Stimulated activated CD8-positive, alpha-beta memory T cell treated with anti-CD3 and anti-CD28 coated beads, Interleukin-12 subunit alpha, Interleukin-12 subunit beta, amount 100 ng/mL, for 4 hours (primary cell): ENCODE measurements at places on chromosomes 13 and 19.

DNA sequence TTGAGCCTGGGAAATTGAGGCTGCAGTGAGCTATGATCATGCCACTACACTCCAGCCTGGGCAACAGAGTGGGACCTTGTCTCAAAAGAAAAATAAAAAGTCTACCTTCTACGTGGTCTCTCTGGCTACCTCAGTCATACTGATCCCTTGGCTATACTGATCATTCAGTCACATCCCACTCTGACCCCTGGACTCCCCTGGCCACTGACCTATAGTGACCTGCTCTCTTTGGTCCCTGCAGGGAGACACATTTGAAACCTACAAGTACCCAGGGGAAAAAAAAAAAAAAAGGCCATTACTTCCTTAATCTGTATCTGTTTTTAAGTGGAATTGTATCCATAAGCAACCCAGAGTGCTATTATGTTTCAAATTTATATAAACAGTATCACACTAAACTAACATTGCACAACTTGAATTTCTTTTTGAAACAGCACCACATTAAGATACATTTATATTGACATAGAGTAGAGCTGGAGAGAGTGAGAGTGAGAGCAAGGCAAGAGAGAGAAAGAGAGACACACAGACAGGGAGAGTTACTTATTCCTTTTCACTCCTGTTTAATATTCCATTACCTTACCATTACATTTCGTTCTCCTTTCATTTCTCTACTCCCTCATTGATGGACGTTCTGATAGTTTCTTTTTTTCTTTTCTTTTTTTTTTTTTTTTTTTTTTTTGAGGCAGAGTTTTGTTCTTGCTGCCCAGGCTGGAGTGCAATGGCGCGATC lies 23.7 kb upstream of the CERS4 start:
- no peak for DNase-seq

- DNase-seq: no peak
Measured at GRCh38 chr13:88544836-88545235, 873.7 kb downstream of the SLITRK5 start.

GRCh38 chr19:51179256-51179655 lies 37.2 kb downstream of the SIGLEC7 start:
- DNase-seq: no peak

DNA sequence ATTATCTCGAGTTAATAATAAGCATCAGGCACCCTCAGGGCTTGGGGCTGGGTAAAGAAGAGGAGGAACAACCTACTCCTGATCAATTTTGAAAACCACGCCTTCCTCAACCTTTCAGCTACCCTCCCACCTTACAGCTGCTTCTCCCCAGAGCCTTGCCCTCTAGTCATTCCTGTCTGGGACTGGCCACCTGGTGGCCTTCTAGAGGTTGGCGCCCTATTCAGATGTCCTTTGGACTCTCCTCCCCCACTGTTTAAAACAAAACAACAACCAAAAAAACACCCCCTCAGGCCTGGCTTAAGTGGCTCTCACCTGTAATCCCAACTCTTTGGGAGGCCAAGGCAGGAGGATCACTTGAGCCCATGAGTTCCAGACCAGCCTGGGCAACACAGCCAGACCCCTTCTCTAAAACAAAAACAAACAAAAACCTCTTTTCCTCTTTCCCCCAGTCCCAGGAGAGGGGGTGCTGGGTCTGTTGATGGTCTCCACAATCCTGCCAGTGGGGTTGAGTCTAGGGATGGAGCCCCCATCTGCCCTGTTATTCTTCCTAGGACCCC lies 62.3 kb downstream of the CCDC70 start:
- DNase-seq: no peak

GRCh38 chr19:40584007-40584406 lies 7.3 kb downstream of the SHKBP1 start:
- DNase-seq: no peak

DNA sequence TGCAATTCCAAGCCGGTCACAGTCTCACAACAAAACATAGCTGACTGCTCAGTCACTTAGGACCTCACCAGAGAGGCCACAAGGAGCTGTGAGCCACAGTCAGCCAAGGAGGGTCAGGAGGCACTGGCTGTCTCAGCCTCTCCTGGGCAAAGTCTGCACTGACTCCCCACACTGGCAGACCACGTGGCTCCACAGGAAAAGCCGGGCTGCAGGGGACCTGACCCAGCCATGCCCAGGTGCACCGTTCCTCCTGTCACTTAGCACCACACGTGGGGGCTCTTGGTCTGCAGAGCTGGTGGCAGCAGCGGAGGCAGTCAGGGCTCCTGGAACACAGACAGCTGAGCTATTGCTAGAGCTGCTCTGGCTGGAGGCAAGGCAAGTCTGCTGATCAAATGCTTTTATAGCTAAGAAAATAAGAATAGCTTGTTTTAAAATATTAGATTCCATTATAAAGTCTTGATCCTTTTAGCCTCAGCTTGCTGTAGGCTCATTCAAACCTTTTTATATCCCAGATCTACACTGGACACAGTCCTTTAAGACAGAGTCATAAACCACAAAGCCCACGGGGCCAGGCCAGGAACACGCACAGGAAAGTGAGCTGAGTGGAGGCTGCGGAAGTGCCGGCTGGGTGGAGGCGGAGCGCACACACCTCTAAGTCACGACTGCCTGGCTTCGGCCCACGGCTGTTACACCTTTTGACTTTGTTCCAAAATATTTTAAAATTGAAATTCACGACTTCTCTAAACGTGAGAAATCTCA lies 744.1 kb downstream of the UQCRFS1 start:
- DNase-seq: peak; percentile 9

- DNase-seq: no peak
Measured at GRCh38 chr13:97116754-97117153, 105.4 kb upstream of the MBNL2 start.

- peak; percentile 75 for DNase-seq
Measured at GRCh38 chr19:9538183-9539058, at the start of gene ZNF426. Gene ZNF426, minus strand, starts transcription at chr19:9538645. Its CDS starts 2,413 bp downstream, at chr19:9536232.

- DNase-seq: no peak
Measured at GRCh38 chr13:113548171-113548641, 36.3 kb upstream of the TFDP1 start.

- no peak for DNase-seq
Measured at GRCh38 chr13:110286833-110287819, 19.8 kb downstream of the COL4A1 start.

DNA sequence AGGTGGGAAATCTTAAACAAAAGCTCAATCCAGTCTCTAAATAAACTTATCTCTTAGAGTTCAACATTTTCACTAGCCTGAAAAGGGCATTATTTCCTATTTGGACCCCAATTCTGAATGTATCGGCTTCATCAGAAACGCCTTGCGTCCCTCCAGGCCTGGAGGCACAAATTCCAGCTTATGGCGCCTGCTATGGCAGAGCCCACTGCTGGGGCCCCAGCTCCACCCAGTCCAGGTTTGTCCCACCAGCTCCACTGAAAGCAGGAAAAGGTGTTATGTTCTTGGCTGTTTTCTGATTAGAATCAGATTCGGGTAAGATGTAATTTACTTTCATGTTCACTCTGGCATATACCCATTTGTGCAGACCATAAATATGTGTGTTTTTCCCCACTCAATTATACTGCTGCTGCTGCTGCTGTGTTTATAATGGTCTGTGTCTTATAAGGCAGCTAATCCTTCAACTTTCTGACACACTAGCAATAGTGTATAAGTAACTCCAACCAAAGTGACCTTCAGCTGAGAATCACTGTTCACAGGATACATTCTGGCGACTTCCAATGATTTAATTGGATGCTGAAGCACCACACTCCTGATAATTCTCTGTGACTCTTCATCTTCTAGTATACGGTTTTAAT lies 6.4 kb downstream of the IRS2 start:
- DNase-seq: no peak

- no peak for DNase-seq
Measured at GRCh38 chr19:55489711-55490477, 1.7 kb downstream of the SSC5D start.

DNA sequence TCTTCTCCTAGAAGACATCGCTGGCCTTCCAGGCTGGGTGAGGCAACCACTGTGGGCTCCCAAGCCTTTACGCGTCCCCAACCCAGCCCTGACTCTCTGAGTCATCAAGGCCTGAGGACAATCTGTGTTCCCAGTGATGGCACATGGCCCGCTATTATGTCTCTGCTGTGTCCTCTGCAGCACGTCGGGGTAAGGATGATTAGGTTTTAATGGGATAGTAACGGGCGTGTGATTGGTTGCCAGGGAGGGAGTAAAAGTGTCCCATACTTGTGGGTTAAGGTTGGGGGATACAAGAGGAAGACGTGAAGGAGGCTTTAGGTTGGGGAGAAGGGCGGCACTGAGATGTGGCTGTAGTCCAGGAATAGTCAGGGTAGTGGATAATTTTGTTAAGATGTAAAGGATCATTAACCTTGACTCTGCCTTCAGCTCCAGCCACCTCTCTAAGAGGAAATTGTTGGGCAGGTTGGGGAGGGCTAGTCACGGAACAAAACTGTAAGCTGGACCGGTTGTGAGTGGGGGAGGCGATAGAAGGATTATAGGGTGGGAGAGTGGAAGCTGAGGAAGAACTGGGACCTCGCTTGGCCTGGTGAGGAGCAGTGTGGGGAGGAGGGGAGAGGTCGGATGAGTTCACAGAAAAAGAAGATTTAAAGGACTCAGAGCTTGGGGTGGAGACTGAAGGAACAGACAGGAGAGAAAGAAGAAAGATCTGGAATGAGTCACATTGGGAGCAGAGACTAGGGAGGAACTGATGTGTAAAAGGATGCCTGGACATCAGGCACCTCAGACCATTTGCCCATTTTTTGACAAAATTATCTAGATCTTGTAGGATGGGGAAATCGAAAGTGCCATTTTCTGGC lies 27.9 kb upstream of the IGFL1 start:
- DNase-seq: no peak

- DNase-seq: no peak
Measured at GRCh38 chr19:33906578-33907335, 110.1 kb downstream of the KCTD15 start.

- no peak for DNase-seq
Measured at GRCh38 chr19:35138305-35138892, at the start of gene FXYD1. Gene FXYD1, plus strand, starts transcription at chr19:35138824. Its CDS starts 1,256 bp downstream, at chr19:35140080.
